Stimulated activated CD4-positive, alpha-beta T cell treated with anti-CD3 and anti-CD28 coated beads, Interleukin-2, amount 100 ng/mL, for 24 hours (primary cell): ENCODE measurements at places on chromosomes 13 and 19.

- DNase-seq = no peak
Observed at GRCh38 chr13:30006246-30006645, 155.8 kb upstream of the UBL3 start.

GRCh38 chr13:106466691-106467426 lies 68.6 kb downstream of the EFNB2 start:
- DNase-seq = no peak

- DNase-seq = peak; percentile 72
Observed at GRCh38 chr13:110713981-110714796, 689 bp downstream of the ING1 start.

GRCh38 chr13:97834250-97834649 lies 119.2 kb upstream of the IPO5 start:
- DNase-seq = no peak

GRCh38 chr13:32022311-32022710 lies 9.3 kb upstream of the FRY start:
- DNase-seq = no peak

DNA sequence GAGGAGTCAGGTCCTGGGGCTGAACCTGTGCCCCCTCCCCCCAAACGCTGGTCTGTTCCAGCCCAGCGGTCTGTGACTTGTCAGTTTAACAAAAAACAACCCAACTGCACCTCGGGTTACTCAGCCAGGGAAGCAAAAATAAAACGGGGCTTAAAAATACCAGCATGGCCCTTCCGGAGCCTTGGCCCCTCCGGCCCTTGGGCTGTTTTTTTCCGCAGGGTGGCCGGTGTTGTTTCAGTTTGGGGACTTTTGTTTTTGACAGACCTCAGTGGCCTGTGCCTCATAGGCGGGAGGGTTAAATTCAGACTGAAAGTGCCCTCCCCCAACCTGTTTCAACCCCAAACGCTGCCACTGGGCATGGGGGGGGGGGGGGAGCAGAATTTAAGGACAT lies 4.0 kb downstream of the TCF3 start:
- DNase-seq = no peak

DNA sequence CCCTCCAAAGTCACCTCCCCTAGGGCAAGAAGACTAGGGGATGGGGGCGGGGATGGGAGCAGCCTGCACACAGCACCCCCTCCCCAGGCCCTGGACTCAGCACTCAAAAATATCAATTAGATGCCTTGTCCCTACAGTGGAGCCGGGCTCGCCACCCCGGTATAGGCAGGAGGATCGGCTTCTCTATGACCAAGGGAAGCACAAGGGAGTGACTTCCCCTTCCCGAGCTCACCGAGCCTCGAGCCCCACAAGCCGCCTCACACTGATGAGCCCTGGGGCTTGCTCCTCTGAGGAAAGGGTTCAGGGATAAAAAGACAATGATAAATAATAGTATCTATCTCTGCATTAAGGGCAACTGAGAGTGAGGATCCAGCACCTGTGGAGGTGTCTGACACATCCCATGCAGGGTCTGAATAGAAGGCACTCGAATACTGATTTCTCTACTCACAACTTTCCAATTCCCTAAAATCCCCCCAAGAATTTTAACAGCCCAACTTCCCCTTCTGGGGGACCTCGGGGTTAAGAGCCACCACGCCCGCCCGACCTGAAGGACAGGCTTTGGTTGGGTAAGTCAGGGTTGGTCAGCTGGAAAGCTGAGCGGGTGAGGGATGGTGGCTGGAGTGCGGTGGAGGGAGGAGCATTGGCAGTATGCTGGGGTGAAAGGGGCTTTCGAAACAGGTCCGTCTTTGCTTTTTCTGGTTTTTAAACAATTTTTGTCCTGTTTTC lies 51.3 kb downstream of the STK24 start:
- no peak for DNase-seq

GRCh38 chr13:31081316-31081715 lies 80.4 kb downstream of the HSPH1 start:
- DNase-seq = no peak

- DNase-seq = no peak
Observed at GRCh38 chr19:17235971-17236777, 9.5 kb downstream of the NR2F6 start.

DNA sequence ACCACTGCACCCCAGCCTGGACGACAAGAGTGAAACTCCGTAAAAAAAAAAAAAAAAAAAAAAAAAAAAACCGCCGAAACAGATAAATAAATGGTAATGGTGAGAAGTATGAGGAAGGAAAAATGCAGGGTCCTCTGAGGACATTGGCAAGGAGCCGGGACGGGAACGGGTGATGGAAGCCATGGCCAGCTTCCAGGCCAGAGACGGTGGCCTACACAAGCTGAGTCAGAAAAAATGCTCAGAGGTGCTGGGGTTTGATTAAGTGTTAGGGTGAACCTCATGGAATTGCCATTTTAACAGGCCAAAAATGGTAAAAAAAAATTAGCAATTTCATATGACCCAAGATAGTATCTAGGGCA lies 866 bp upstream of the ZSWIM4 start:
- no peak for DNase-seq

- no peak for DNase-seq
Observed at GRCh38 chr19:55344444-55344843, 4.8 kb downstream of the KMT5C start.

- peak; percentile 74 for DNase-seq
Observed at GRCh38 chr19:35044317-35045117, 3.0 kb downstream of the HPN start.

DNA sequence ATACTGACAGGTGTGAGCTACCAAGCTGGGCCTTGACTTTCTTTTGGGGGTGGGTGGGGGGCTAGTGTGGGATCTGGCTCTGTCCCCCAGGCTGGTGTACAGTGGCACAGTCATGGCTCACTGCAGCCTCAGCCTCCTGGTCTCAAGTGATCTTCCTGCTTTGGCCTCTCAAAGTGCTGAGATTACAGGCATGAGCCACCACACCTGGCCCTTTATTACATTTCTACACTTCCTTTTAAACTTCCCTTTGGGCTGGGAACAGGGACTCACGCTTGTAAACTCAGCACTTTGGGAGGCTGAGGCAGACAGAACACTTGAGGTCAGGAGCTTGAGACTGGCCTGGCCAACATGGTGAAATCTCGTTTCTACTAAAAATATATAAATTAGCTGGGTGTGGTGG lies 12.0 kb downstream of the FTL start:
- DNase-seq = no peak

DNA sequence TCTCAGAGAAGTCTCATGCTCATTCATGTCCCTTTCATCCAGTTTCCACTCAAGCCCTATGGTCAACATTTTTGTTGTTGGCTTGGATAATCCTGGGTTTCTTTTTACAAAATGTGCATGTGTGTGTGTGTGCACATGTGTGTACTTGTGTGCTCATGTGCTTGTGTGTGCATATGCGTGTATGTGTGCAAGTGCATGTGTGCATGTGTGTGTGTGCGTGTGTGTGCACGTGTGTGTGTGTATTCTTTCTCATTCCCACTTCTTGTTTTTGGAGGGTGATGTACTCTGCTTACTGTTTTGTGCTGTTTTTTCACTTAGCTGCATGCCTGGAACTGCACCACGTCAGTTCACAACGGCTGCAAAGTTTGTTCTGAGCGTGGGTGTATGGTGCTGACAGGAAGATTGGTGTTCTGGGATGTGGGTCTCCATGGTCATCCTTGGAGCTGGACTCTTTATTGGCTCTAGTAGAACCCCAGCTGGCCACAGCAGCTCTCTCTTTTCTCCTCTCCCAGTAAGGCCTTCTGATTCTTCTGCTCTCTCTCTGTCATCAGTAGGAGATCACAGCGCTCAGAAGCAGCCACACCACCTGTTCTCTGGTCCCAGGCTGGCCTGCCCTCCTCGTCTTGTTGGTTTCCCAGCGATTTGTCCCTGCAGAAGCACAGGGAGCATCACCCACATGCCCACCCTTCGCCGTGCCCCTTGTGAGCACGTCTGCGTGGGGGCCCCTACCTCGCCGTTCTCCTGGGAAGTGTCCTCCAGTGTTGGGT lies 60.8 kb downstream of the SOX1 start:
- DNase-seq = no peak

DNA sequence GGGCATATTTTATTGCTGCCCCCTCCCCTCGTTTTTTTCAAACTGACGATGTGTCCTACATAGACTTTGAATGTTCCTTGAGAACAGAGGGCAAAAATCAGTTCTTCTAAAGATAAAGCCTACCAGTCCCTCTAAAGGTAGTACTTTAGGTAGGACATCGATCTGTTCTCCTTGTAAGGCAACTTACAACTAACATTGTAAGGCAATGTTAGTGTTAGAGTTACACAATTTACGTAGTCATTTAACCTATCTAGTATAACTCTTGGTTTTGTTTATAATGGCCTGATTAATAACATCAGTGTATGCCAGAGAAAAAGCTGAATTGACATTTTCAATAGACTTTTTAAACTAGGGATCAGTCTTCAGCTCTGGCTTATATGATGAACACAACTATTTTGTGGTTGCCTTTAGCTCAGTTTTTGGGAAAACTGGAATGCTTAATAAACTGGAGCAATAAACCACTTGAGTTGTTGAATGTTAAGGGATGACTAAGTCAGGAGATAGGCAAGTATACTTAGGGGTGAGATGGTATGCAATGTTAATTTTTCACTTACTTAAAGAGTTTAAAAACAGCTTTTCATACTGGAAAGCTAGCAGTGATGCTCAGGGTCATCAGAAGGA lies 2.2 kb downstream of the NDFIP2 start:
- DNase-seq = no peak

GRCh38 chr19:12955996-12956395 lies 1.0 kb downstream of the GADD45GIP1 start:
- DNase-seq = no peak

GRCh38 chr13:114258589-114258988 lies 22.8 kb upstream of the UPF3A start:
- DNase-seq = no peak
